Activated CD8-positive, alpha-beta memory T cell treated with anti-CD3 and anti-CD28 coated beads for 1 hour (primary cell): ENCODE measurements at places on chromosomes 3 and 15.

GRCh38 chr3:149150436-149150835, 21.0 kb downstream of the HPS3 start:
- no peak for DNase-seq

DNA sequence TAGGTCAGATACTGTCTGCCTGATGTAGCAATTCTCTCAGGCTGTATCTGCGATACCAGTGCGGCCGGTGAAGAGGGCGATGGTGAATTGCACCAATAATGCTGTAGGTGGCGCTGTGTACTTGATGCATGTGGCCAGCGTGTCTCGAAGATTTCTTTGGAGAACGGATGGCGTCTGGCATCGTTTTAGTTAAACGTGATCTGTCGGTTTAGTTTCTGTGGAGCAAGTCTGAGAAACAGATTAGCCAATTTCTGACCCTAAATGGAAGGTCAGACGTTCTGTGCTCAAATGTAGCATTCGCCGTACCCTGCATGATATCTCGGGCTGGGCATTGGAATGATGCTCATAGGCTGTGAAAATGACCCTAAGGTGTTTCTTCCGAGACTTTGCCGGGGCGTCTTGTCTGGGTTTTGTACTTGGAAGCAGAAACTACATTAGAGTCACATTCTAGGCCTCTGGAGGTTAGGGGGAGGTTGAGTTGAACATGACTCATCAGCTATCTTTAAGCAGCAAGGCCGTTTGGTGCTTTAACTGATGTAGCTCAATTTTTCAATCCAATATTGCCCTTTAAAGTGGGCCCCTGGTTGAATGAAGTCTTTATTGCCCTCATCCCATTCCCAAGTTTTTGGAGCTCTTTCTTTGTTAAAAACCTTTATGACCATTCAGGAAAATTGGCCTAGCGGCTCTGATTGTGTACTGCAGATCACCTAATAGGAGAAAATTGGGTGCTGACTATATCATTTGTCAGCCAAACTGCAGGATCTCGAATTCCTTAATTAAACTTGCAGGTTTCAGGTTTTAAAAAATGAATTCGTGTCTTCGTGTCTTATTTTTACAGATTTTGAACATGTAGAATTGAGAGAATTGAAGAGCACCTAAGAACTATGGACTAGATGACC, 80.0 kb downstream of the SQOR start:
- DNase-seq, result no peak

GRCh38 chr3:46574243-46574646, 8.1 kb upstream of the LRRC2 start:
- no peak for DNase-seq

DNA sequence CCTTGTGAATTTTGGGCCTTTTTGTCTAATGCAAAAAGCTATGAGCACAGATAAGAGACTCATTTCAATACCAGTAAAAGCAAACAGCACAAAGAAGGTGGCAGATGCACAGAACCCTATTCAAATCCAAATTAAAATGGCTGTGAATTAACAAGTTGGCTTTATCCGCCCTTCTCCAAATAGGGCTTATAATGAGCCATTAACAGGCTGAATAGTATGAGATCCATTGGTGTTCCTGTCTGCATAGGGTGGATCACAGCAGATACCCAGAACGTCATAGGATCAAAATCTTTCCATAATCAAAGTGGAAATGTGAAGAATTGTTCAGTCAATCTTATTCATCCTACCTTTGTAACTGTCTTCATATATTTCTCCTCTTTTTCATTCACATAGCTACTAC, 282.4 kb upstream of the UMPS start:
- no peak for DNase-seq

GRCh38 chr15:91279486-91279885, 179.4 kb downstream of the SV2B start:
- DNase-seq, result no peak

DNA sequence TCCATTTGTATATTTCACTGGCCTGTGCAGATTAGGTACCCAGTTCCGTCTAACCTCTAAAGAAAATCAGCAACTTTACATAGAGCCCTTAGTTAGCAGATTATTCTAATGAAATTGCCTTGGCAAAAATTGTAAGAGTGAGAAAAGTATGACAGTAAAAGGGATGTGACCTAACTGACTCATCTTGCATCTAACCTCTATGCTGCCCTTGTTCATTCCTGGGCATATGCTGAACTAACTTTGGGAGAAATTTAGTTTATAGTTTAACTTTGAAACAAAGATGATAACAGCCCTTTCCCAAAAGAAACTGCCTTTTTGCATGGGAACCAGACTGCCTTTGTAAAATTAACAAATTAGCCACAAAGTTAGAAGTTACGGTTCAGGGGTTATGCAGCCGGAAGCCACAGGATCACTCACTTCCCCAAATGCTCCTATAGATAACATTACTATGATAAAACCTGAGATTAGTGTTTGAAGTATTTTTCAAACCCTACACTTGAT, 839.8 kb upstream of the ALCAM start:
- no peak for DNase-seq

- no peak for DNase-seq
These were observed 13.5 kb upstream of the CERS3 start for GRCh38 chr15:100542290-100542689.
